ENCODE measurements at places on chromosomes 12 and 14.

DNA sequence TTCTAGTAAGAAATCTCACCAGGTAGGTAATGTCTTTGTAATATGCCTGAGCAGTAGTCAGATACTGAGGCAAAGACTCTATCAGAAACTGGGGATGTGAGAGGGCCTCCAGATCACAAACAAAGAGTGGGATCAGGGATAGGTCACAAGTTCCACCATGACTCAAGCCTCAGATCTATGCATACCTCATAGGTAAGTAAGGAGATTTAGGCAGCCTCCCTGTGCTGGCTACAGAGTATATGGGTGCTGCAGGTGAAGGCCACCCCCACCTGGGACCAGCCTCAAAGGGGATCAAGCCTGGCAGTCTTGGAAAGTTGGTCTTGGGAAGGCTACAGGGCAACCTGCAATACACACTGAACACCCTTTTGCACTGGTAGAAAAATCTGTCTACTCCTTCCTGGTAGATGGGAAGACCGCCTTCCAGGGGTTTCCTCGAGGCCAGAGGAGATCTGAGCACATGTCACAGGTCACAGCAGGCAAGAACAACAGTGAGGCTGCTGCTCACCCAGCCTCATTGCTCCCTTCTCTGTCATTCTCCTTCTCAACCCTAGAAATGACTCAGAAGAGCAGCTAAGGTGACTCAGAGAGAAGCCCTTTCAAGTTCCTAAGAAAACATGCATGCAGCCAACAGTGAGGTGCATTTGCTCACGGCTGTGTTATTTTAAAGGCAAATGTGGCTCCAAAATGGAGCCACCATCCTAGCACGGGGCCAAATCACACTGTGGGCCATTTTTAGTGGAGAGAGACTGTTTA, 143.4 kb upstream of the CDKN3 start:
- no peak for DNase-seq

DNA sequence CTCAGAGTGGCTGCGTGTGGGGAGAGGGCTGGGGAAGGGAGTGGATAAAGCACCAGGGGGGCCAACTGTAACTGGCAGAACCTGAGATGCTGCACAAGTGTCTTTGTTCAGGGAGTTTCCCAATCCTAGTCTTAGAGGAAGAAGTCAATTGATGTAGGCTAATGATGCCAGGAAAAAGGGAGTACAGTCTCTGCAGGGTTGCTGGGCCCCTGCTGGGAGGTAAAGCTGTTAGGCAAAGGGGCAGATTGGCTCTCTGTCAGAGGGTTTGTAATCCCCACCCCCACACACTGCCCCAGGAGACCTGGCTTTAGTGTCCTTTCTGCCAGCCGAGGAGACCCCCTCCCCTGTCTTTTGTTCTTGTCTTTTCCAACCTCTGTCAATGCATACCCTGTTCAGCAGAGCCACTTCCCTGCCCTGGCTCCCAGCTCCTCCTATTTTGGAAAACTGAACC, 178.4 kb downstream of the KCNA5 start:
- no peak for DNase-seq

DNA sequence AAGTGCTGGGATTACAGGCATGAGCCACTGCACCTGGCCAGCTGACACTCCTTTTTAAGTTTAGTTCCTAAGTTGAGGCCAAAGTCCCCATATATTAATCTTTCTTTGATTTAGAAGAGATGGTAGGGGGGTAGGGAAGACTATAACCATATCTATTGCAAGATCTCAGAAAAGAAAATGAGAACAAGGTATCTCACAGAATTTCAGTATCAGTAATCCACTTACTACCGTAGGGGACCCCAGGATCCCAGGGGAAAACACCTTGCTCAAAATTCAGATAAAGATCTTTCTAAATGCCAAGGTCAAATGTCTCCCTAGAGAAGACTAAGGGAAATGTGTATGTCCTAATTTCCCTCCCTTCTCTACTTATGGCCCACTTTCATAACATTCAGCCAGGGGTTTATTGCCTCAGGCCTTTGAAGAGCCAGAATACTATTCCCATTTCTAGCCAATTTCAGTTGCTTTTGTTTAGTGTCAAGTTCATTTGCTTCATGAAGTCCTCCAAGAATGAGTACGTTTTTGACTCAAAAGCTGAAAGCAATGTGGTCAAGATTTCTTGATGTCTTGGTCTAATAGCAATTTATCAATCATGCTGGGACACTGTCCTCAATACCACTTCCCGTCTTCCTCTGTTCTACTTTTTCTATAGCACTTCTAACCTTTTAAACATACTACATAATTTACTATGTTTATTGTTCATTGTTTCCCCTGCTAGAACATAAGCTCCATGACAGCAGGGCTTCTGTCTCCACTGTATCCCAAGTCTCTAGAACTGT, 86.3 kb downstream of the DCAF5 start:
- no peak for DNase-seq

GRCh38 chr12:49059045-49059298, 1.6 kb downstream of the KMT2D start:
- DNase-seq = no peak

- no peak for DNase-seq
Observed at GRCh38 chr14:21781543-21781942, 107.9 kb upstream of the OR4E1 start.

- no peak for DNase-seq
Observed at GRCh38 chr12:131829356-131829747, 1.2 kb downstream of the MMP17 start.

- no peak for DNase-seq
Observed at GRCh38 chr14:103279142-103280025, 54.7 kb upstream of the EIF5 start.

DNA sequence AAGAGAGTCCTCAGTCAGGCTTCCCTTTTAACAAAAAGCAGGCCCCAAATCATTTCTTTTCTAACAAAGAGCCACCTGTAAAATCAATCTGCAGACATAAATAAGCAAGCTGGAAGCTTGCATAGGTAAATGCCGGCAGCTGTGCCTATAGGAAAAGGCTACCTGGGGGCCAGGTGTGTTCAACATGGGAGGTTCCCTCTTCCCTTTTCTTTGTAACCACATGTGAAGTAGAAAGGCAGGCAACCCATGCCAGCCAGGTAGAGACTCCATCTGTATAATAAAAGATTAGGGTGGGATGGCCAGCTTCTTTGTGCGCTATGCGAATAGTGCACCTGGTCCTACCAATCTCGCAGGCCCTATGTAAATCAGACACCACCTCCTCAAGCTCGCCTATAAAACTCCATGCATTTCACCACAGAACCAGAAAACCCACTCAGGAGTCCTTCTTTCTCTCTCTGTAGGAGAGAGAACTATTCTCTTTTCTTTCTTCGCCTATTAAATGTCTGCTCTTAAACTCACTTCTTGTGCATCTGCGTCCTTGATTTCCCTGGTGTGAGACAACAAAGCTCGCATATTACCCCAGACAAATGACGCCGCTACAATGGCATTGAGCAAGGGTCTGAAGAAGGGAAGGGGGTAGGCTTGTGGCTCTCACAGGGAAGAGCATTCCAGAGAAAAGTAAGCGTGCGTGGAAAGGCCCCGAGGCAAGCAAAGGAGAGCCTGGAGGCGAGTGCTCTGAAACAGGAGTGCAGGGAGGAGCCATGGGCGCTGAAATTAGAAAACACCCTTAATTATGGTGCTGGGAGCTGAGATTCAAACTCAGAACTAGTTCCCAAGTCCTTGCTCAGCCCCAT, 67.2 kb downstream of the TTC9 start:
- no peak for DNase-seq

- DNase-seq = no peak
Observed at GRCh38 chr14:68856572-68856971, 63.7 kb upstream of the ZFP36L1 start.

- DNase-seq = no peak
Observed at GRCh38 chr14:79548836-79549235, 662.5 kb downstream of the DIO2 start.

GRCh38 chr14:88866305-88866704, 41.9 kb downstream of the TTC8 start:
- no peak for DNase-seq

- no peak for DNase-seq
Observed at GRCh38 chr14:80809663-80810062, 131.9 kb downstream of the CEP128 start.

DNA sequence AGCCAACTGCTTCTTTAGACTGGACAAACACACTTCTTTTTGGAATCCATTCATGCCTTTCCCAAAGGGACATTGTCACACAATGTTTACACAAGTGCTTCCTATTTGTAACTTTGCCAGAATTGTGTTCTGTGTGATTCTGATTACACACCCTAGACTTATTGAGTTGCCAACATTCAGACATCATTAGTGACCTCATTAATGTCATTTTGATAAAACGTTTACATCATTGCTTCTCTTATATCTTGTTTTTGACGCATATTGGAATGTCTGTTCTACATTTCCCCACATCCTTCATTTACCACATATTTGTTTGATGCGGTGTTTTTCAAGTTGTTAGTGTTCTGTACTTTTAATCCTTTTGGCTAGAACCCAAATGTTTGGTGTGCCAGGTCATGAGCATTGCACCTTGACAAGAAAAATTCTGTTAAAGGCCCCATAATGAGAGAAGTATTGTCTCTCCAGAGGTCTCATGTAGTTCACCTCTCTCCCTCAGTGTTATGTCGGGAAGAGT, 305.5 kb downstream of the AEBP2 start:
- DNase-seq = no peak

GRCh38 chr14:54730156-54730961, 163.4 kb downstream of the SAMD4A start:
- DNase-seq = no peak

DNA sequence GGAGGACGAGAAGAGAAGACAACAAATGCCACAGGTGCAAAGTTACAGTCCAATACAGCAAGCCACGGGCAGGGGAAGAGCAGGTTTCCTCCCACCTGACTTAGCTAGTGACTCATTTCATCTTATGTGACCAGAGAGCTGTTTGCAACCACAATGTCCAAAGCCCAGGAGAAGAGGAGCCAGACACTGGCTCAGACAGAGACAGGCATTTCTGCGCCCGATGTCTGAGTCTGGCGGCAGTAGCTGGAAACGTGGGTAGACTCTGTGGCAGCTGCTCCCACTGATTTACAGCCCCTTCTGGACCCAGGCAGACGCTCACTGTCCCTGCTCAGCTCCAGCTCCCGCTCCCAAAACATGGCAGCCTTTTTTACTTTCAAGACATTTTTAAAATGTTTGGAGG, 60.0 kb downstream of the CHGA start:
- no peak for DNase-seq

GRCh38 chr12:98371419-98371818, 144.0 kb upstream of the TMPO start:
- no peak for DNase-seq

- no peak for DNase-seq
Observed at GRCh38 chr12:105330931-105331804, 677 bp downstream of the C12orf75 start.

DNA sequence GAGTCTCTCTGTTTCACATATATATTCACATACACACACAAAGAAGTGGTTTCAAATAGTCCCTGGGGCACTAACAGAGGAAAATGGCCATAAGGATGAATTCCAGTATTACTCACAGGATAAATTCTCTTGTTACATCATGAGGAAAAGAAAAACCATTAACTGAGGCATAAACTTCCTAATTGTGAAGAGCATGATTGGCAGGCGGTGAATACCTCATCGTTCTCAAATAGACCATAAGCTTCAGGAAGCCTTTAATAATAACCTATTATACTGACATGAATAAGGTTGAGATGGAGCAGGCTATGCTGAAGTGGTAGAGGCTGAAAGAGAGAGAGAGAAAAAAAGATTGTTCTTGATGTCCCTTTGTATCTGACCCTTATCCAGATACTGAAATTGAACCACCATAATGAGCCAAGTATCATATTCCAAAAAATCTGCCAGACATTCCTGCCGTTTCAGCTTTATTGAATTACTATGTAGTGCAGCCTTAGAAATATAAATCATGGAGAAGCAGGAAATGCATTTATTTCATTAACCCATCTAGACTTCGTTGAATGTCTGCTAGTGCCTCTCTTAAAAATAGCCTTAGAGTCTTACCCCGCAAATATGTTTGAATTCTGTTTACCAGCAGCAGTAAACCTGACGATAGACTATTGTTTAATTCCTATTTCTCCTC, 86.8 kb downstream of the NUAK1 start:
- no peak for DNase-seq

- no peak for DNase-seq
Observed at GRCh38 chr12:168763-169525, 45.0 kb downstream of the SLC6A12 start.

DNA sequence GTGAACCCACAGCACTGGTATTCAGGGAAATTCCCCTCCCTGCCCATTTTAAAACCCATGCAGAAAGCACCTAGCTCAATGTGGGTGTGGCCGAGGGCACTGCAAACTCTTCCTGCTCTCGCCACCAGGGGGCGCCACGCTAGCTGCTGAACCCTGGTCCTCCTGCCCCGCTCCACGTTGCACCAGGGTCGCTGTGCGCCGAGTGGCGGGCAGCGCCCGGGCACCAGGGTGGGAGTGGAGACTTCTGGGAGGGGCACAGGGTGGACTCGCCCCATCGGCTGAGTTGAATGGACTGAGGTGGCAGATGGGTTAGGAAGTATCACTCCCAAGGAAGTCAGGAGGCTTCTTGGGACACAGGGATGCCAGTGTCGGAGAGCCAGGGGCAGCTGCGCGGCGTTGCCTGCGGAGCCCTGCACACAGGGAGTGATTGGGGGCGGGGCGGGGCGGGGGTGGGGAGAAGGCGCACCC, 48.1 kb upstream of the BCL11B start:
- peak; percentile 66 for DNase-seq

DNA sequence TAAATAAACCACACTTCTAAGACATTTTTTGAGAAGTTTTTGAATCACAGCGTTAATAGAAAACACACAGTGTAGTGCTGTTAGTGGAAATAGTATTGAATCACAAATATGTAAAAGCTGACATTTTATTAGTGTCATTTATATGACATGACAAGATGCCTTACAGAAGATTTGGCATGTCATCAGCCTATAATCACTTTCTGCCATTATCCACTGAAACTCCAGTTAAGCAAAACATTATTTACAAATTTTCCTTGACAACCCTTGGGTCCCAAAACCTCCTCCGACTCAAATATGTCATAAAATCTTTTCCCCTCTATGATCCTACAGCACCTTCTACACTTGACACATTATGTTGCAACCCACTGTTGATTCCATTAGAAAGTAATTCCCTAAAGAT, 376.9 kb upstream of the LRFN5 start:
- no peak for DNase-seq

DNA sequence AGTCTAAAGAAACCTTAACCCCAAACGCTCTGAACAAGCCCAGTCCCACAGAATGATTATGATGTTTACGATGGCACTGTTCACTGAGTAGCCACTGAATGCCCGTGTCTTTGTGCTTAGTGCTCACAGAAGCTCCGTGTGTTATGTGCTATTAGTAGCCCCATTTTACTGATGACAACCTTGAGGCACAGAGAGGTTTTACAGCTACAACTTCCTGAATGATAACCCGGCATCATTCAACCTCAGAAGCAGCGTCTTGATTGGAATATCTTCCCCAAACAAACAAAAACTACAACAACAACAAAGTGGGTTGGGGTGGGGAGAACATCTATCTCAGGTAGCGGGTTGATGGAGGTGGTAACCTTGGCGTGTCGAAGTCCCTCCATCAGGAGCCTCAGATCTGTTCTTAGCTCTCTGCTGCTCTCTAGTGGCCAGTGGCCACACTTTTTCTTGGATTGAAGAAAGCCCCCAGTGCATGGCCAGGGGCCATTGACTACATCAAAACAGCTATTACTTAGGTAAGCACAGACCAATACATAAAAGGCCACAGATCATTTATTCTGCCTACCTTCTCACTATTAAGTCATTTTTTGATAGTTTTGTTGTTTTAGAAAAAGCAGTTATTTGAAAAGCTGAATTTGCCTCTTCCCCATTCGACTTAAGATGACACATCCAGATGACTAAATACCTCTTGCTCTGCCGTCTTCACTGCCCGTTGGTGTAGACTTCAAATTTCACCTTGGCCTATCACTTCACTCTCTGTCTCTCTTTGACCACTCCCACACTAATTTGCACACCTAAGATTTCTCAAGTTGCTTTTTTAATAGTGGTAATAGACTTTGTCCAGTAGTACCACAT, 376.9 kb downstream of the GALC start:
- peak; percentile 50 for DNase-seq

Measured in liver (tissue), 10 donors.